ENCODE measurements at places on chromosomes 6 and 20.

DNA sequence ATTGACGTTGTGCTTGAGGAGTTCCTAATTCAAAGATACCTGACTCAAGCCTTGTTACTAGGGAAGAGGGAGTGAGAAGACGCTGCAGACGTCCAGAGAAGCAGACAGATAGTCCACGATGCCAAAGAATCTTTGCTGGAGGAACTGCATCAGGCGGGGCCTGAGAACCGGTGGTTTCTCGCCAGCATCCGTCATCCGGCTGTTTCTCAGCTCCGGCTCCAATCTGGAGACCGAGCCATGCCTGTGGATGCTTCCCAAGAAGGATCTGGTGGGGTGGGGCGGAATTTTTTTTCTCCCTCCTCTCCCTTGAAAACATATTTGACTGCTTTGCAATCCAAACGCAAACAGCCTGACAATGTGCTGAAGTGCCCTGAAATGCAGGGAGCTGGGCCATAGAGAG, 125.8 kb upstream of the SRSF6 start:
- no peak for DNase-seq

GRCh38 chr20:33010674-33011449, 3.4 kb downstream of the BPIFB2 start:
- no peak for DNase-seq

DNA sequence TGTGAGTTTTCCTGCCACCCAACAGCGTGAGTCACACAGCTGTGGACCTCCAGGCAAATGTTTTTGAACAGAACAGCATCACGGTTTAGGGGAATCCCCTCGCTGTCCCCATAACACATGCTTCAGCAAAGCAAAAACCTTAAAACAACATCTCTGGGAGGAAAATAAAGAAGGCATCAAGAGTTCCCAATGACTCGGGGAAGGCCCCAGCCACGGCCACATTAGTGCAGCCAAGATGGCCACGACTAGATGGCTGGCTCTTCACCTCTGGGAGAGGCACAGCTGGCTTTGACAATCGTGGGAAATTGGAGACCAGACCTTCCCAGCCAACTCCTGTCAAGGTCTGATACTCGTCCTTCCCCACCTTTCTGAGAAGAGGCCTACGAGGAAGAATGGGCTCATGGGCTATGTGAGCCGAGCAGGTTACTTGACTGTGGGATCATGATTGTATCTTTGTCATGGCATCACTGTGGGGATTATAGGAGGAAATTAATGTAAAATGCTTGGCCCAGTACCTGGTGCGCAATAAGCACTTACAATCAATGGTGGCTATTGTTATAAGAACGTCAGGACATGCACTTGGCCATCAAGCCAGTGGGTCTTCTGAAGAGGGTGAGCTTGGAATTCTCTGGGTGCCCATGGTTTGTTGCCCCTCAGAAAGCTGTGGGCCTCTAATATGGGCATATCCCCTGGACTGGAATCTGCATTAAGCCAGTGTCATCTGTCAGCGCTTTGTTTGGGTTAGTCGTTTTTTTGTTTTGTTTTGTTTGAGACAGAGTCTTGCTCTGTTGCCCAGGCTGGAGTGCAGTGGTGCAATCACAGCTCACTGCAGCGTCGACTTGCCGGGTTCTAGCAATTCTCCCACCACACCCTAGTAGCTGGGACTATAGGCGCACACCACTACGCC, 43.6 kb downstream of the FGD2 start:
- peak; percentile 61 for DNase-seq

- DNase-seq = no peak
Measured at GRCh38 chr6:148926478-148926877, 179.6 kb downstream of the UST start.

GRCh38 chr6:148608199-148608951, 138.5 kb upstream of the UST start:
- no peak for DNase-seq

DNA sequence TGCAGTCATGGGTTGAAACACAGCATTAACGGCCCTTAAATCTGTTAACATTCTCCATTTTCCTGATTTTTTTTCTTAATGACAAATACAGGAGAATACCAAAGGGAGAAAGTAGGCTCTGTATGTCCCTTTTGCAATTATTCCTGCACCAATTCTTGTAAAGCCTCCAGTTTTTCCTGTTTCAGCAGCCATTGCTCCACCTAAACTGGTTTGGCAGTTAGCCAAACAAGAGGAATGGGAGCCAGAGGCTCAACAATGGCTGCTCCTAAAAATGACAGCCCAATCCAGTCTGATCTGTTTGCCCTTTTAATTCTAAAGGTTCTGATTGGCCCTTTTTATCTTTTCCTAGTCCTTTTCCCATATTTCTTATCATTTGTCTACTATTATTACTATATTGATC, 284.2 kb upstream of the SGK1 start:
- no peak for DNase-seq

DNA sequence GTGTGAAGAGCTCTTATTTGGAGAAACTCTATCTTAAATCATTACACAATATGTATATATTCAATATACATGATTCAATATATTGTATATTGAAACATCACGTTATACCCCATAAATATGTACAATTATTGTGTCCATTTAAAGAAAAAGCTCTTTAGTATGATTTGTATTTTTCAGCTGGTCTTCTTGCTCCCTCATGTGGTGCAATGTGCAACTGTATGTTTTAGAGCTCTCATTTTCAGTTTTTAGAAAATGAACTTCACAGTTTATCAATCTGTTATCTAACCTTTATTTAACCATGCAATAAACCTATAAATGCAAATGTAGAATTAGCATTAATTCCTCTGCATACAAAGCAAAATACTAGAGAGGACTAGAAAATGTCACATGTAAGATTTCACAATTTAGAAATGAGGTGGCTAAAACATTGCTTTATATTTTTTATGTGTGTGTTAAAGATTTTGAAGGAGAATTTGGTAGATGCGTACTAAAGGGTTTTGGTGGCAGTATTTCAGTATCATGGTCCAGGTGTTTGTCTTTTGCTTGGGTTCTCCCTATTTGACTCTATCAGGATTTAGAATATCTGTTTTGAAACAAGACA, 167.1 kb downstream of the PHF3 start:
- DNase-seq = no peak

DNA sequence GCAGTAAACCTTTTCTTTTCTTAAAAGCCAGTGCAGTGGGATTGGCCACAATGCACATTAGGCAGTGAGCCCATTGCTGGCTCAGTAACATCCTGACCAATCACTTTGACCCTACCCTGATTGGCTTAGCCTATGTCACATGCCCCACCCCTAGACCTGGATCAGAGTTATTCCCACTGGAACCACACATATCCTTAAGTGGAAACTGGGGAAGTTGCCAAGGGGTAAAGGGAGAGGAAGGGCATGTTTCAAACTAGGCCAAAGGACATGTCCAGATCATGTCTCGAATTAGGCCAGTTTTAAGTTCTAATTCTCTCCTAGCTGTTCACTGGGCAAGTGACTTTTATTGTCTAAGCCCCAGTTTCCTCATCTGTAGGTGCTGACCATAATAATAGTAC, 69.3 kb downstream of the LY86 start:
- DNase-seq = no peak

DNA sequence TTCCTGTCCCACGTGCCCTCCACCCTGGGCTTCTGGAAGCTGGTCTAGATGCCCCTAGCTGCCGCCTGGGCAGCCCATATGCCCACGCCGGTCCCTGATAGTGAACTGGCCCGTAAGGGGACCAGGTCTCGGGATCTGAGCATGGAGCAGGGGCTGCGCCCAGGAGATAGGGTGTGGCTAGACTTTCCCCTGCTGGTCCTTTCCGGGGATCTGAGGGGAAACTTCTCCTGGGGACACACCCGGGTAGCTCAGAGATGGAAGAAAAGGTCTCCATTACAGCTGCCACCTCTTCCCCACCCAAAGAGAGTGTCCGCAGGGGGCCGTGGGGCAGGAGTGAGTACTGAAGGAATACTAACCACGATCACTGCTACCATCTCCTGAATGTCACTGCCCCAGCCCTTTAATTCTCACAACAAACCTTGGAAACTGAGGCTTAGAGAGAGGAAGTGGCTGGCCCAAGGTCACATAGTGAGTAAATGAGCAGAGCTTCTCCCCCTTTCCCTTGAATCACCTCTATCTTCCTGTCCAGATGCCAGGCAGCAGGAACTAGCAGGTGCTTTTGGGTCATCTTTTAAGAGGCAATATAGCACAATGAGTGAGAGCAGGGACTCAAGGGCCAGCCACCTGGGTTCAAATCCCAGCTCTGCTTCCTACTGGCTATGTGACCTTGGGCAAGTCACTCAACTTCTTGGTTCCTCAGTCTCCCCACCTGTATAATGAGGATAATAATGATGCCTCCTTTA, 11.8 kb upstream of the CCN5 start:
- DNase-seq = no peak

GRCh38 chr6:47106216-47106615, 64.1 kb upstream of the ADGRF1 start:
- DNase-seq = no peak

- DNase-seq = peak; percentile 13
Measured at GRCh38 chr6:72084992-72085569, 198.7 kb downstream of the RIMS1 start.

DNA sequence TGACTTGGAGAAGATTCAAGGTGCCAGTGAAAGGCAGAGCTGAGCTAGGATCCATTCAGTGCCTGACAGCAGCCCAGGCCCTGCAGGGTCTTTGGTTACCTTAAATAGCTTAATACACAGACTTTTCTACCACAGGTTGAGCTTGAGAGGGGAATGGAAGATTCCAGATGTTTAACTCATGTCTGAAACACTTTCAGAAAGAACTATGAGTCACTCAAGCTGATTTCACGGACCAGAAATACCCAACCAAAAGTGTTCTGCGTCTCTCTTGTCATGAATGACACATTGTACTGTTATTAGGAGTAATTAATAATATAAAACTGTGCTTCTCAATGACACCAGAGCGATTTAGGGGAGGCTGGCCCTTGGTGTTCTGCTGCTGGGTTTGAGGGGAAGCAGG, 6.4 kb upstream of the PMEPA1 start:
- no peak for DNase-seq

DNA sequence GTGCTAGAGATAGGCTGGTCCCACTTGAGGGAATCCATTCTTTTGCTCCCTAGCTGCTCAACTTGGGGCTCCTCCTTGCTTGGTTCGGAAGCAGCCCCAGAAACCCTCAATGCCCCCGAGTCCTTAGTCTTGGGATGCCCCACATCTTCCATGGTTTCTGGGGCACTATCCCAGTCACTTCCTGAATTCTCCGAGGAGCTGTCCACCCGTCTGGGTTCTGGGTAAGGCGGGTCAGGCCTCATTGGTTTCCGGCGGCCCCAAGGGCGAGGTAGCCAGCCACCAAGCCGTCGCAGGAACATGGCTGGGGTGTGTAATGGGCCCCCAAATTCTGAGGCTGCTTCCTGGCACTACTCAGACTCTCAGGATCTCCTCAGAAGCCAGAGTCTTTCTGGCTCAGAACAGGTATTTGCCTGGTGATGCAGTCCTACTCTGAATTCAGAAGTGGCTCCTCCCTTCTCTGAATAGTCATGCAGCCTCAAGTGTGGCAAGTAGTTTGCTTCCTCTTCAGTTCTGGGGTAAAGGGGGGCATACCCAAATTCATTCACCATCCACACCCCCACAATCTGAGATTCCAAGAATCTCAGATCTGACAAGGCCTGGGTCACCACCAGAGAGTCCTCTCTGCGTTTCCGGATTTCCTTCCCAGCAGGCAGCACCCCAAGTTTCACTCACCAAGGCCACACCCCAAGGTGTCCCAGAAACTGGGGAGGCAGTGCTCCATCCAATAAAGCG, 763 bp downstream of the C6orf47 start:
- no peak for DNase-seq

- no peak for DNase-seq
Measured at GRCh38 chr20:12409501-12409900, 491.8 kb downstream of the BTBD3 start.

GRCh38 chr6:64217721-64218620, 582.4 kb downstream of the PHF3 start:
- DNase-seq = no peak

- DNase-seq = no peak
Measured at GRCh38 chr6:24394061-24394779, 8.5 kb upstream of the MRS2 start.

GRCh38 chr6:30151580-30151979, 9.4 kb downstream of the TRIM10 start:
- no peak for DNase-seq

GRCh38 chr6:75234126-75234865, 9.3 kb downstream of the COX7A2 start:
- no peak for DNase-seq

DNA sequence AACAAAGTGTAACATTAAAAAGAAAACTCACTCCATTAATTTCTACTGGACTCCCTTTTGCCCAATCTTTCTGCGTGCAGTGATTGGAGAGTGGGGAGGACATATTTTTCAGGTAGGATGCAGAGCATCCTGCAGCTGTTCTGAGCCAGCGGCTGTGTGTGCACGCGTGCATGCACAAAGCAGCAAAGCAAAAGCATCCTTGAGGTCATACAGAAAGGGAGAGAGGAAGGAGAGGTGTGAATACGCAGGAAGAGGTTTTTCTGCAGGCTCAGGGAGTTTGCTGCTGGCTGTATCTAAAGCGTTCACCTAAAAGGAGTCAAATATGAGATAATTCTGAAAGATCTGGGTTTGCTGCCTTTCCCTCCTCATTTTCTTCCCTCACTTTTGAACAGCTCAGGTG, 108.4 kb downstream of the HUS1B start:
- no peak for DNase-seq

- no peak for DNase-seq
Measured at GRCh38 chr6:17497535-17498095, 102.5 kb upstream of the FAM8A1 start.

- DNase-seq = no peak
Measured at GRCh38 chr6:107386340-107386739, 73.0 kb downstream of the PDSS2 start.

- DNase-seq = no peak
Measured at GRCh38 chr20:3077618-3078134, 6.3 kb downstream of the OXT start.

DNA sequence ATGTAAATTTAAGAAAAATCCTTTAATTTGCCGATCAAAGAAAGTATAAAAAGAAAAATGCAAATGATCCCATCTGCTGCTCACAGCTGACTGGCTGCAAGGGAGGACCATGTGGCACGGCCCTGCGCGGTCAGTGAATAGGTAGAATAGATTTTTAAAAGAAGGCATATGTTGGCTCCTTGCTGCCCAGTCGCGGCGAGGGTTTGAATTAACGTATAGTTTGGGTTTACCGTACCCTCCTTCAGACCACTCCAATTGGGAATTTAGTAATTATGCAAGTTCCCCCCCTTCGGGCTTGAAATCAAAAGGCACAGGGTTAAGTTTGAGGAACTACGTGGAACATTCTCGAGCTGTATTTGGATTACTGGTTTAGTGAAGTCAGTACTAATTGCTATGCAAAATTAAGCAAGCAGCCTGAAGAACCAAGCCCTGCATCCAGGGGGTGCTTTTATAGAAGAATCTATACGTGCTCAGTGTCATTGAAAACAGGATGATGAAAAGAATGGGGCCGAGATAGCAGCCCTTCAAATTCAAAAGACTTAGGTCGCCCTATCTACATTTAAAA, 1.1 kb upstream of the BEND3 start:
- no peak for DNase-seq

- no peak for DNase-seq
Measured at GRCh38 chr20:34708621-34709043, 4.5 kb downstream of the TP53INP2 start.

All from amniotic stem cell (primary cell).